RWPE2 (cell line): ENCODE measurements at places on chromosomes 3 and 15.

- no peak for DNase-seq
Observed at GRCh38 chr3:197847866-197848401, 56.9 kb downstream of the LRCH3 start.

DNA sequence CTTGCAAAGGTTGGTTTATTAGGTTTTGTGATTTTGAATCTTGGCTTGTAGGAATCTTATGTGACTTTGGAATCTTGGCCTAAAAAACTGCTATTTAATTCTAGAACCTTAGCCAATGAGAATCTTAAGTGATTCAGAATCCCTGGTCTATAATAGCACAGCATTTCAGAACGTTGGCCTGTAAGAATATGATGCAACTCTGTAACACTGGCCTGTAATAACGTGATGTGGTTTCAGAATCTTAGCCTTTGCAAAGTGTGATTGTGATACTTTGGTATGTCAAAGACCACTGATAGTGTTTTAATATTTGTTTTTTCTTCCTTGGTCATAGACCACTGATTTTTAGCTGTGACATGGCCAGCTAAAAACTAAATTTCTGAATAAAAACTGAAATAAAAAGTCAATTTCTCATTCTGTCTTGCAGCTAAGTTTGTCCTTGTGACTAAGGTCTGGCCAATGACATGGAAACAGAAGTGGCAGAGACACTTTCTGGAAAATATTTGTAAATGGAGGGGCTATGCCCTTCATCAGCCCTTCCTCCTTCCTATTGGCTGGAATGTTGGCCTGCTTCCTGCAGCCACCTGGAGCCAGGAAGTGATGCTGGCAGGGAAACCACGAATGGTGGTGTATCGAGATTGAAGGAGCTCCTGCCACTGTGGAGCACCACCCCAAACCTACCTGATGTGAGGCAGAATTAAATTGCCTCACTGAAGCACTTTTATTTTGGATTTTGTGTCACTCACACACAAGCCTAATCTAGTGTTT, 42.3 kb upstream of the CORO2B start:
- DNase-seq, result no peak

GRCh38 chr15:27324886-27325615, 354.1 kb downstream of the GABRG3 start:
- DNase-seq, result no peak

DNA sequence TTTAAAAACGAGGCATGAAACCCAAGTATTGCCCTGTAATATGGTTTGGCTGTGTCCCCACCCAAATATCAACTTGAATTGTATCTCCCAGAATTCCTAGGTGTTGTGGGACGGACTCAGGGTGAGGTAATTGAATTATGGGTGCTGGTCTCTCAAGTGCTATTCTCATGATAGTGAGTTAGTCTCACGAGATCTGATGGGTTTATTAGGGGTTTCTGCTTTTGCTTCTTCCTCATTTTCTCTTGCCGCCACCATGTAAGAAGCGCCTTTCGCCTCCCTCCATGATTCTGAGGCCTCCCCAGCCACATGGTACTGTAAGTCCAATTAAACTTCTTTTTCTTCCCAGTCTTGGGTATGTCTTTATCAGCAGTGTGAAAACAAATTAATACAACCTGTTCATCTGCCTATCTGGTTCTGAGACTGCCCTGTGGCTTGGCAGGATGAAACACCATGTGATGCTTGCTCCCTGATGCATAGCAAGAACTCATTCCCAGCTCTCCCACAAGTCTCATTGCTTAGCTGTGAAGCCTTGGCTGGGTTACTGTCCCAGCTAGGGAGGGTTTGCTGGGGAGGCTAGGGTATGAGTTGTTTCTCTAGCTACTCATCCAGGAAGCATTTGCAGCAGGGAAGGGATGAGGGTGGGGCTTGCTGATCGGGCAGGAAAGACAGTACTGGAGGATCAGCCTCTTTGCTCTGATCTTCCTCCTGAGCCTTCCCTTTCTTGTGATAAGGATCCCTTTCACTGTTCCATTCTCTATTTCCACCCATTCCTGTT, 3.7 kb upstream of the SQOR start:
- DNase-seq, result peak; percentile 81

GRCh38 chr3:129304146-129304961, 25.7 kb downstream of the HMCES start:
- DNase-seq, result no peak

DNA sequence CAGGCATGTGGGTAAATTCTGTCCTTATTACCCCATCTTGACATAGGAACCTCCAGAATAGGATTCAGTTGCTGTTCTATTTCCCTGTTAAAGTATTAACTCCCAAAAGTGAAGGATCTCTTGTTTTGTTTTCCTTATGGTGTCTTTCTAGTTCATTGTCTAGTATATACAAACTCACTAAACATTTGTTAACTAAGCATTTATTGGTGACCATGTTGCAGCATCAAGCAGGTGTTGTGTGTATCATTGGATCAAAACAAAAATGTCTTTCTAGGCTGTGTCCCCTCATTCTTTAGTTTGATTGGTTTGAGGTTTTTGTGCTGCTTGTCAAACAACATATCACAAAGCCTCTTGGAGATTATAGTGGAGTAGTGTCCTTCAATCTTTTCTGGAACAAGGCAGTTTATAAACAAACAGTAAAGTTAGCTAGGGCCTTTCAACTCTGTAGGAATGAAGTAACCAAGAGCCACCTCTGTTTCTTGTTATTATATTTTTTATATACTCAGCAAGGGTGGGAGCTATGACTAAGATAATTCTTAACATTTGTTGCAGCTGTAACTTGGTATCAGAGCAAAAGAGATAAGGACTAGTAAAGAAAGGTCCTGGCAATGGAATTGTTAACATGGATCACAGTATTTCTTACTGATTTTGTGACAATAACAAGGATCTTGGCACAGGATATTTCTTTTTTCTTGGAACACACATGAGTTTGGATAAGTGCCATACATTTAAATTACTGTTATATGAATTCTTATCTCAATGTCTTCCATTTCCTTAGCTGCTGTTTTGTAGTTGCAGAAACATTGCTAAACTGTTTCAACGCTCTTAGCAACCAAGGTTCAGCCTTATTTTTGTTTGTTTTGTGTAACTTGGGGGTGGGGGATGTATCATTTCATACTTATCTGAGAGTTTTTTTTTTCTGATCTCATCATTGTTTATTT, 49.3 kb downstream of the TMOD3 start:
- DNase-seq, result no peak

GRCh38 chr15:56222302-56222701, 21.4 kb downstream of the RFX7 start:
- DNase-seq, result no peak

DNA sequence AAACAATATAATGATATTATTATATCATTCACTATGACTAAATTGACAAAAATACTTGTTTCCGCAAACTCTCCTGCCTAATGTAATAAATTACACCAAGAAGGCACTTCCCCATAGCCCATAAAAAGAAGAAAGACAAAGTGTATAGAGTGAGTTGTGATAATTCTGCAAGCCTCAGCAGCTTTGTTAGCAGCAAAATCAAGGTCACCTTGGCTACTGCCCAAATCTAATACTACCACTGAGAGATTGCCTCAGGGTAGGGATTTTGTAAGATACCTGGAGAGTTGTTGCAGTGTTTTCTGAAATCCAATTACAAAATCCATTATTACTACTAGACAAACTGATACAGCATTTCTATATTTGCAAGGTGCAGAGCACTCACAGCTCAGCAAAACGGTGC, 503.5 kb downstream of the FGF12 start:
- DNase-seq, result no peak

DNA sequence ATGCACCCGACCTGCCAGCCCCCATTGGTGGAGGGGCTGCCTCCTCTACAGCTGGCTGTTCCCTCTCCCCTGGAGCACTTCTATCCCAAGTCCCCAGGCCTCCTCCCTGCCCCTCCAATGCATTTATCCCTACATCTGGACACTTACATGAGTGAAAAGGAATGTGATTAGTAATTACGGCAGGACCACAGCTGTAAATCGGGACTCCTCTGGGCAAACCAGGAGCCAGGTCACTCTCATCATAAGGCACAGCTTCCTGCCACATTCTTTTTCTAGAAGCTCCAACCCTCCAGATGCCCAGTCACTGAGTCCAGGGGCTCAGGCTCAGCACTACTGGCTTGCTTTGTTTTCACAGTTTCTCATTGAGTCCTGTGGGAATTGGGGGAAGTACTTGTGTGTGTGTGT, 54.3 kb downstream of the IL20RB start:
- no peak for DNase-seq

DNA sequence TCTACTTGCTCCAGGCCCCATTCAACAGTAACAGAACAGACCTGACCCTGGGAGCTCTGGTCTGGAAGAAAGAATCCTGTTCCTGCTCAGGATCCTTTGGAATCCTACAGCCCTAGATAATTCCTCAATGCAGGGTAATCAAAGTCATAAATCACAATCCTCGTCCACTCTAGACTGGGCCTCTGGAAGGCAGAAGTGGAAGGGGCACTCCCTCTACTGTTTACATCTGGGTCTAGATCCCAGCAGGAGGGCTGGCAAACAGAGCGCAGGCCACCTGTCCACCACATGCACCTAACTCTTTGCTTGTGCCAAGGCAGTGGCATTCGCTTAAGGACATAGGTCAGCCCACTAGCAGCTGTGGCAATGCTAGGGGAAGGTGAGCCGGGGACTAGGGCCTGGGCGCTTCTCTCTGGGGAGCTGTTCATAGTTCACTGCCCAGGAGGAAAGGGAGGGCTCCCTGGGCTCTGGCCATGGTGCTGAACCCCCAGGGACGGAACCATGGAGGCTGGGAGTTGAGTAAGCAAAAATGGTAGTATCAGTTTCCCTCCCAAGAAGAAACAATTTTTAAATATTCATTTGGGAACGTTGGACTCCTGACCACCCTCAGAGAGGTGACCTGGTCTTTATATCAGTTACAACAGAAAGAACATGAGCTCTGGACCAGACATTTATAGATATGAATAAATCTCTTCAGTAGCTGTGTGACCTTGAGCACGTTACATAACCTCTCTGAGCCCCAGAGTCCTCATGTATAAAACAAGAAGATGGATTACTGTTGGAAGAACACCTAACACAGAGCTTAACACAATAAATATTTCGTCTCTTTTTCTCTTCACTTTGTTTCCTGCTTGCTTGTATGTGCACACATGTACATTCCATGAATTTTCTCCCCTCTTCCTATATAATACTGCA, 90.2 kb downstream of the NTRK3 start:
- no peak for DNase-seq

DNA sequence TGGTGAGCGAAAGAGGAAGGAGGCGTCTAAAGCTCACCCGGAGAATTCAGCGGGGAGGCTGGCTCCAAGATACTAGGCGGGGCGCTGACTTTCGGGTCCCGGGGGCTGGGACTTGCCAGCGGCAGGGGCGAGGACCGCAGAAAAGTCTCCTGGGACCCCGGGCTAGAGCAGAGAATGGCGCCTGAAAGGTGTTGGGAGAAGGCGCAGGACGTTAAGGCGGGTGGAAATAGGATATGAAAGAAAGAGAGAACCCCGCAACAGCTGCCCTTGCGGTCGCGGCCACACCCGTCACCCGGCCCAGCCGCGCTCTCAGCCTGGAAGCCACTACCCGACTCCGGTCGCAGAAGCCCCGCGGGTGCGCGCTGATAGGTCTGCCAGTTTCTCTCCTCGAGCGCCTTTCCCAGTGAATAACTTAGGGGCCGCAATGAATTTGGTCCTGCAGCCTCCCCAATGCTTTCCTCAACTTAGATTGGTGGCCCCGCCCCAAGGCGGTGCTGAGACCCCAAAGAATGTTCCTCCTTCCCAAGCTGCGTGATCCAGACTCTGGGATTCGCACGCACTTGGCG, 604 bp downstream of the LTK start:
- no peak for DNase-seq

DNA sequence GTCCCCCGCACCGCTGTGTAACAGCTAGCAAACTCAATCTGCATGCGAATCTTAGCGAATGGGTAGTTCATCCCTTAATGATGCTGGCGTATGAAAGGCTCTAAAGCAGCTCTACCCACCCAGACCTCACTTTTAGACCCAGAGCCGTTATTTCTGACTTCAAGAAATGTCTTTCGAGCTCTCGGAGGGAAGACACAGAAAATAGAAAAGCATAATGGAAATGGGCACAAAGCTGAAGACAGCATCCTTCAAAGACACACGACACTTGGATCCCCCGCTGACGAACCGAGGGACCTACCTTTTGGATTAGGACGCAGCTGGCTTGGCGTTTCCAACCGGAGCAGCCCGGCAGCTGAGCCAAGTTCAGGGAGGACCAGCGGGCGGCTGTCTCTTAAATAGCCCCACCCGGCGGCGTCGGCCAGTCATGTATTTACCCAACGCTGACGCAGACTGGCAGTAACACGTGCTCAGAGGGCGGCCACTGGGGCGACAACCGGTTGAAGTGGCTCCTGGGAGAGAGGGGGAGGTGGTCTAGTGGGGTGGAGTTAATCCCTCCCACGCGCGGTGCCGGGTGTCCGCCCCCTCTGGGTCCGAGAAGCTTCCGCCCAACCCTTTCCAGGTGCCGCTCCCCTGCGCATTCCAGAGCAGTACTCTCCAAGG, 1.5 kb downstream of the CCK start:
- peak; percentile 77 for DNase-seq

DNA sequence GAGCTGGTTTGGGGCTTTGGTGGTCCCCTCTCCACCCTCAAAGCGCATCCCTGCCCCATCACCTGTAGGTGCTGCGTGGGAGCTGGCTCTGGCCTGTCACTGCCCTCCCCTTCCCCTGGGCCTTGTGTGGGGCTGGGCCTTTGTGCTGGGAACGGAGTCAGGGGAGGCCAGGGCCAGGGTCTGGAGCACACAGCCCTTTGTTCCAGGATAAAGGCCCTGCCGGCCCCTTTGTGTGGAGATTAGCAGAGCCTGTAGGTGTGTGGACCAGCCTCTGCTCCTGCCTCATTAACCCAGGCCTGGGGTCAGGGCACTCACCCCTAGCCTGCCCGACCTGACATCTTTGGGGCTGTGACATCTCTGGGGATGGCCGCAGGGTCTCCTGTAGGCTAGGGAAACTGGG, 8.9 kb downstream of the EPHB3 start:
- no peak for DNase-seq

- peak; percentile 67 for DNase-seq
Observed at GRCh38 chr15:31605467-31605931, 278.9 kb downstream of the KLF13 start.

DNA sequence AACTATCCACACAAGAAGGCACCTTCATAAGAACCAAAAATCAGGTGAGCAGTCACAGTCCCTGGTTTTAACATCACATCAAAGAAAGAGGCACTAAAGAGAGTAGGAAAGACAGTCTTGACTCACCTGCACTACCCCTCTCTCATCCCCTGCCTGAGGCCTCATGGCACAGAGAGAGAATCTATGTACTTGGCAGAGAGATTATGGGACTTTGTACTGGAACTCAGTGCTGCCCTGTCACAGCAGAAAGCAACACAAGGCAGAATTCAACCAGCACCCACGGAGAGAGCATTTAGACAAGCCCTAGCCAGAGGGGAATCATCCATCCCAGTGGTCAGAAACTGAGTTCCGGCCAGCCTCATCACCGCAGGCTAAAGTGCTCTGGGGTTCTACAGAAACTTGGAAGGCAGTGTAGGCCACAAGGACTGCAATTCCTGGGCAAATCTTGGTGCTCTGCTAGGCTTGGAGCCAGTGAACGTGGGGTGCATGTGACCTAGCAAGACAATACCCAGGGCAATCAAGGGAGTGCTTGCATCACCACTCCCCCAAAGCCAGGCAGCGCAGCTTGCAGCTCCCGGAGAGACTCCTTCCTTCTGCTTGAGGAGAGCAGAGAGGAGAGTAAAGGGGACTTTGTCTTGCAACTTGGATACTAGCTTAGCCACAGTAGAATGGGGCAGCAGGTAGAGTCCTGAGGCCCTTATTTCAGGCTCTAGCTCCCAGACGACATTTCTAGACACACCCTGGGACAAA, 8.5 kb upstream of the RUVBL1 start:
- no peak for DNase-seq
